ENCODE measurements at places on chromosomes 16 and 17. TPM values are rescaled to one million over a fixed set of nuclear protein-coding genes. Genes with fewer than 3 reads are reported as not detected.

Gene PRSS33
- not detected for total RNA-seq

Gene DLX4
- not detected for total RNA-seq

Gene DNAH2
- total RNA-seq, result 1.2 TPM

Gene ITGAL
- total RNA-seq, result not detected

Gene SLC52A1
- total RNA-seq, result not detected

Data from cardiac ventricle fibroblast (primary cell).